Vagina (tissue), 2 donors: ENCODE measurements at places on chromosomes 1 and 21.

DNA sequence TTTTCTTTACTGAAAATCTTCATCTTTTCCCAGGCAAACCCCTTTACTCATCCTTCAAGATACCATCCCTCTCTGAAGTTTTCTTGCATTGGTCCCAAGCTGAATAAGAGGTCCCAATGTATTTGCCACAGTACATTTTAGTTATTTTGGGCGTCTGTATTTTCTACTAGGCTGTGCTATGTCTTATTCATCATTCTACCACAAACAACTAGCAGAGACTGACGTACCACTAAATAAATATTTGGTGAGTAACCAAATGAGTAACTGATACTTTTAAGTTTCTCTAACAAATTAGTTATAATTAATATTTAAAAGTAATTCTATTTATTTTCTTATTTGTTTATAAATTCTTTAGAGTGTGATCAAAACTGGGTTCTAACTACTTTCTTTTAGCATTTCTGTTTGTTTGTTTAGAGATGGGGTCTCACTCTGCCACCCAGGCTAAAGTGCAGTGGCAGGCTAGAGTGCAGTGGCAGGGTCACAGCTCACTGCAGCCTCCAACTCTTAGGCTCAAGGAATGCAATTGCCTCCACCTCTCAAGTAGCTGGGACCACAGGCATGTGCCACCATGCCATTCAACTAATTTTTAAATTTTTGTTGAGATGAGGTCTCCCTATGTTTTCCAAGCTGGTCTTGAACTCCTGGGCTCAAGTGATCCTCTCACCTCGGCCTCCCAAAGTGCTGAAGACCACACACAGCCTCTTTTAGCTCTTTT lies 33.1 kb downstream of the NDC1 start:
- DNase-seq, result no peak

- no peak for DNase-seq
These were observed 48.5 kb upstream of the ECE1 start for GRCh38 chr1:21338573-21339355.

- DNase-seq, result no peak
These were observed 9.2 kb downstream of the S100A10 start for GRCh38 chr1:151984313-151984956.

GRCh38 chr1:54052431-54052933 lies 522 bp downstream of the TMEM59 start:
- DNase-seq, result no peak

DNA sequence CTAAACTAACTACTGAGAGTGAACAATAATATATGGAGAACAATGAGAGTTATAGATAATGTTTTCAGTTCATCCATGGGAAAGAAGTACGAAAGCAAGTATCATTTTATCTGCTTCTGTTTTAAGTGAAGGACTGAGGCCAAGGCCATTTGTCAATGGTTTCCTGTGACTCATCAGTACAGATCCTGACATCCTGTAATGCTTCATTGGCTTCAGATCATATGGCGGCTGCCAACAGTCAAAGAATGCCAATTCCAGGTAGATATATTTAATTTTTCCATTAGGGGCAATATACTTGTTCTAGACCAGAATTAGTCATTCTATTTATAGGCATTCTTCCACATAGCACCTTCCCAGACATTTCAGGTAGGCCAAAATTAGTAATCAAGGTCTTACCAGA lies 97.3 kb downstream of the USH2A start:
- DNase-seq, result no peak

DNA sequence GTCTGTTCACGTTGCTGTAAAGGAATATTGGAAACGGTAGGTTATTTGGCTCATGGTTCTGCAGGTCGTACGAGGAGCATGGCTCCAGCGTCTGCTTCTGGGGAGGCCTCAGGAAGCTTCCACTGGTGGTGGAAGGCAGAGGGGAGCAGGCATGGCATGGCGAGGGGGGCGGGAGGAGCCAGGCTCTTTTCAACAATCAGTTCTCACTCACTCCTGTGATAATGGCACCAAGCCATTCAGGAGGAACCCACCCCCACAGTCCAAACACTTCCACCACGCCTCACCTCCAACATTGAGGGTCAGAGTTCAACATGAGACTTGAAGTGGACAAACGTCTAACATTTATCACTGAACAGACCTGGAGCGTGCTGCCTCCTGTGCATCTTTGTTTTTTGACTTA lies 141.2 kb downstream of the PGBD5 start:
- DNase-seq, result no peak

GRCh38 chr1:193656841-193657240 lies 470.4 kb upstream of the B3GALT2 start:
- no peak for DNase-seq

- no peak for DNase-seq
These were observed 1.4 kb upstream of the CA14 start for GRCh38 chr1:150256198-150256553.

GRCh38 chr21:44614961-44615391 lies 3.1 kb downstream of the KRTAP10-8 start:
- DNase-seq, result no peak

GRCh38 chr1:15455522-15455921 lies 1.0 kb upstream of the CELA2A start:
- DNase-seq, result no peak

DNA sequence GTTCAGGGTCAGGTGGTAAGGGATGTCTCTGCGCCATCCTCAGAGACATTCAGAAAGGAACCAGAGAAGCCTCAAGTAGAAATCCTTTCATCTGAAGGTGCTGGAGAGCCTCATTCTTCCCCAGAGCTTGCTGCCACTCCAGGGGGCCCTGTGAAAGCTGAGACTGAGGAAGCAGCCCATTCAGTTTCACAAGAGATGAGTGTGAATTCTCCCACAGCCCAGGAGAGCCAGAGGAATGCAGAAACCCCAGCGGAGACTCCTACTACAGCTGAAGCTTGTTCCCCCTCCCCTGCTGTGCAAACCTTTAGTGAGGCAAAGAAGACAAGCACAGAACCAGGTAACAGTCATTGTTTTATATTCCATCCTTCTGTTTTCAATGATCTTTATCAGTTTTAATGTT lies 38.7 kb downstream of the ZBTB40 start:
- DNase-seq, result no peak

DNA sequence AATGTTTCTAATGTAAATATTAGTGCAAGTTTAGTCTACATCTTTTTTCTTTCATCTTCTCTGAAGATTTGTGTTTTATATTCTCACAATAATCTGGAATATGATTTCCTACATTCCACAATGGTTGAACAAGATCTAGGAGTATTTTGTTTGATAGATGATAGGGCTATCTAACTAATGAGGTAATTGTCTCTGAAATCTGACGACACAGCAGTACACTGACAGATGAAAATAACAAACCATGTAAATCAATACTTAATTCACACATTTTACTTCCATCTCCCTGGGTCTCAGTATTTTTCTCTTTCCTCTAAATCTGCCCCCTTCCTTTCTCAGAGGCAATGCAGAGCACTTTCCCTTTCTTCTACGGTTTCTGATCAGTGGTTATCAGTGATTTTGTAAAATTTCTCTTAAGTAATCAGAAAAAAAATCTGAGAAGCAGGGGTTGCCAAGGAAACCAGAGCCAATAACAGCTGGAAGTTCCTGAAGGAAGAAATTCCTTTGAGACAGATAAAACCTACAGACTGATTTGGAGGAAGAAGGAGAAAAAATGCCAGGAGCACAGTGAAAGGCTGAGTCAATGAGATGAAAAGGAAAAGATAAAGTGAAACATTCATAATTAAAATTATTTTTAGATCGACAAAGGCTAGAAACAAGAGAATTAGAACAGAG lies 7.3 kb upstream of the ANKRD13C start:
- DNase-seq, result no peak

DNA sequence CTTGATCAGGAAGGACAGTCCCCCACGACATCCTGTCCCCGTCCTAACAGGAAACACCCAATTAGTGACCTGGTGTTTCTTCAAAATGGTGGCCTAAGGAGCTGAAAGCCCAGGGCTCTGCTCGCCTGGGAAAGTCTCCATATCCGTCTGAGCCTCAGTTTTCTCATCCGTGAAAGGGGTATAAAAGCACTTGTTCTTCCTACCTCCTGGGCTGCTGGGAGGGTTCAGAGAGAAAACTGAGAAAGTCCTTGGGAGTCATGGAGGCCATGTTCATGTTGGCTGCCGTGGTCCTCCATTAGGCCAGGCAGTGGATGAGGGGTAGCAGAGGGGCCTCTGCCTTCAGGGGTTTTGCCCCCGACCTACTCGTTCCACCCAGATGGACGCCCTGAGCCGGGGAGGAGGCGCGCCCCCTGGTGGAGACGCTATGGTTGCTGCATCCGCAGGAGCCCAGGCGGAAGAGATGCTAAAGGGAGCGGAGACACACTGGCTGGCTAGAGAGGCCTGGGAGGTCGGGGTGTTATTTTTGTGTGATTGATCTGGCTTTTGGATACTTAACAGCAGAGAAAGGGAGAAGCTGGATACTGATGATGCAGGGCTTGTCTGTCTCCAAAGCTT lies 113.5 kb downstream of the PRDM2 start:
- no peak for DNase-seq

DNA sequence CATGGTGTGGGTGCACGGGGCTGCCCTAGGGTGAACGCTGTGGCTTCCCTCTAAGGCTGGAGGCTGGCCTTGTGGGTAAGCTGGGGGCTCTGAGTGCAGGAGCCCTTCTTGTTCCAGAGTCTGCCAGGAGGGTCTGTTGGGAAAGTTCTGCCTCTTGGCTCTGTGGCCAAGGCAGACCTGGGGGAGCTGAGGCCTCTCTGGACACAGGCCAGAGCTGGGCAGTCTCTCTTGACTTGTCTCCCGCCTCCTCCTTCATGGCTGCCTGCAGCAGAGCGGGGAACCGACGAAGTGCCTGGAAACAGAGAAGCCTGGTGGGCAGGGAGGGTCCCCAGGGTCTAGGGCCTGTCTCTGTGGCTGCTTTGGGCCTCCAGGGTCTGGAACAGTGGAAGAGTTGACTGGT lies 30.3 kb upstream of the PEX10 start:
- DNase-seq, result no peak

DNA sequence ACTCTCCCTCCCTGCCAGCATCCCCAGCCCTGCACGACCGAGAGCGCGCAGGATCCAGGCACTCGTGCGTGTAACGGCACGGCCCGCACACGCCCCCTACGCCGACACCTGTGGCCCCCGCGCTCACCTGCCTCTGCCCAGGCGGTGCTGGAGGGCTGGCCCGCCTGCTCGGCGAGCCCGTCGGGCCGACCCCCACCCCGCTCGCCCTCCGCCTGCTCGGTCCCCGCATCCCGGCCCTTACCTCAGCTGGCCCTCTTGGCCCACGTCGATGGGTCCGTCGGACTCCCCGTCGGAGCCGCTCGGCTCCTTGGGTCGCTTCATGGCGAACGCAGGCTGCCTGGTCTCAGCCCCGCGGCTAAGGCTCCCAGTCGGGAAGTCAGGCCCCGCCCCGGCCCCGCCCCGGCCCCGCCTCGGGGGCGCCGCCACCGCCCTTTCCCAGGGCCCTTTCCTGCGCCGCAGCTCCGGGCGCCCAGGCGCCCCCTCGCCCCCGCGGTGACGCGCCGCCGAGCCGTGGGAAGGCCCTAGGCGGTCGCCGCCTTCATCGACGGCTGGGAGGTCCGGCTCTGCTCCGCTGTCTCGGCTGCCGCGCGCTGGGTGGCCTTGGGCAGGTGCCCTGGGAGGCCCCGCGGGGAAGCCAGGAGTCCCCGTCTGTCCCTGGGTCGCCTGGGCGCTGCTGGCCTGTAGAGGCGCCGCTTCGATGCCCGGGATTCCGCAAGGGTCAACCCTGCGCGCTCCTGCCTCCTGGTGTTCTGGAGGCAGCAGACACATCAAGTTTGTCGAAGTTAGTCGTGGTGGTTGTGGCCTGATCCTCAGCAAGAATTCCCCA lies at the start of gene HEYL:
HEYL (minus strand) TSS at position 339 of the 826 bp plus-strand sequence; CDS start at position 321, 18 bp downstream.
- DNase-seq, result no peak

- no peak for DNase-seq
These were observed 58.7 kb downstream of the RABGAP1L start for GRCh38 chr1:174217787-174218574.

- no peak for DNase-seq
These were observed 278.5 kb downstream of the MRPL39 start for GRCh38 chr21:25328736-25329135.

DNA sequence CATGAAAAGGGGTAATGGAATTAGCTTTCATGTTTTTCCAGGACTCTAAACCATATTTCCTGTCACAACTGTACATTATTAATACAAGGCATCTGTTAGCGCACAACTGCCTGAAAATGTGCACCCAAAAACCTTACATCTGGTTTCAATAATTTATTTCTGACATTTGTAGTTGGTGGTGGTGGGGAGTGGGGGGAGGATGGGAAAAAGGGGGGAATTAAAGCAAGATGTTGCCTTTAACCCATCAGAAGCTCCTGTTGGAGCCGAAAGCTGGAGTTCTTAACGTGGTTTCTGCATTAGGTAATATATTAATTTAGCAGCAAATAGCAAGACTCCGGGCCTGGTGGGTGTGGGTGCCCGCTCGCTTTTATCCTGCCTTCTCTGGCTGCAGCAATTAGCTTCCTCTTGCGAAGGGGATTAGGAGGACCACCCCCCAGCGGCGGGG lies 36.9 kb upstream of the HHAT start:
- no peak for DNase-seq

DNA sequence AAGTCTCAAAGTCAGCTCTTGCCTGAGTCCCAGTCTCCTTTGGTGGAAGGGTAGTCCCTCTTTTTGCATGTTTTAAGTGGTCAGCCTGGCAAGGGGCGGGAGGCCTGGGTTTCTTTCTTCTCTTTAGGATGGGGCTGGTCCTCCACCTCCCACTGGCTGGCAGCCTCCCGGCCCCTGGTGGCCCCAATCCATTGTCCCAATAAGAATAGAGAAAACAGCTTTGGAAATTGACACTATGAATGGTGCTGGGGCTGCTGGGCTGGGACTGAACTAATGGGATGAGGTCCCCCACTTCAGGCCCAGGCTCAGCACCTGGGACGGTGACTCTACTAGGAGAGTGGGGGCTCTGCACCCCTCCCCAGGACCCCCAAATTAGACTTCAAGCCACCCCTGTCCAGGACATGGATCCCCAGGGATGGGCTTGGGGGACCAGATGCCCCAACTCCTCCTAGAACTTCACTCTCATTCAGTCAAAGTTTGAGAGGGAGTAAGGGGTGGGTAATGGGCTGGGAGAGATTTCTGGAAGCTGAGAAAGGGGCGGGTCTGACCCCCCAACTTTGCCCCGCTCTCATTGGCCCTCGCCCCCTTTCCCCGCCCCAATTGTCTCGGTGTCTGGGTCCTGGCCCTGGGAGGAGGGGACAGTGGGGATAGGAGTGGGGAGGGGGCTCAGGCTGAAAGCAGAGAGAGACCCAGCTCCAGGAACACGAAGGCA lies 18.2 kb downstream of the SLC27A3 start:
- no peak for DNase-seq

DNA sequence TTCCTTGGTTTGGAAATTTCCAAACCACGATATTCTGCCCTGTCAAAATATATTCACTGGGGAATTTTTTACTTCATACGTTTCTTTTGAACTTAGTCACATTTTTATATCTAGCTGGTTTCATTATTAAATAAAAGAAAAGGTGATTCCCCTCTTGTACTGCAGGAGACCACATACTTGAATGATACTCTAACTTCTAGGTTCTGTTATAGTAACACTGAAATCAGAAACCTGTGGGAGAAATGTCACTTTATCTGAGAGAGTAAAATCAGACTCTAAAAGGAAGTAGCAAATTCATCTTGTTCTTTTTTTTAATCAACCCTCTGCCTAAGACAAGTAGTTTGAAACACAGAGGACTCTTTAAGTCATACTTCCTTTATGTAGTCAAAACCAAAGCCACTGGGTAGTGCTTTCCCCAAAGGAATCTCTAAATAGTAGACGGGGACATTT lies 34.4 kb downstream of the MRPL39 start:
- DNase-seq, result no peak
